Right lobe of liver (tissue), 6 donors: ENCODE measurements at places on chromosomes 2 and 18.

DNA sequence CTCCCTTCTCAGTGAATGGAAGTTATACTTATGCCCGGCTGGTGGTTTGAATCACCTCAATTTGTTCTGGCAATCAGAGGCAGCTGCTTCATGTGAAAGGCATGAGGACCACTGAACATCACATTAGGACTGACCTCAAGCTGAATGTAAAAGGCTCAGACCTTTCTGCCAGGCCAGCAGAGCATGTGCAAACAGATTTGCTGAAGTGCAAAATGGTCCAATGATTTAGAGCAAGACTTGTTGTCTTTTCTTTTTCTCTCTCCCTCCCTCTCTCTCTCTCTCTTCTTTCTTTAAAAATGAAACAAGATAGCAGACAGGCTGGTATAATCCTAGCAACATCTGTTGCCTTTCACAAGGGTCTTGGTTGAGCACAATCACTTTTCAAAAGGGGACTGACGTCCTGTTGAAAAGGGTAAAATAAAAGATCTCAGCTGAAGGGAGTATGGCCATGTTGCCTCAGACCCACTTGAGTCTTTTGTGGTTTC is 13.3 kb upstream of the CDH7 start:
- no peaks in the 10 kb centered on the region for H3K36me3 ChIP-seq
- H3K27ac ChIP-seq = no peak overlapping the region
- DNase-seq = no peak
- no peak overlapping the region for H3K4me3 ChIP-seq
- H3K4me1 ChIP-seq = no peaks in the 10 kb centered on the region
- no peaks in the 10 kb centered on the region for H3K27me3 ChIP-seq

- peak; percentile 58 for DNase-seq
- H3K27ac ChIP-seq = no peak overlapping the region
- H3K4me3 ChIP-seq = no peak overlapping the region
- no peaks in the 10 kb centered on the region for H3K27me3 ChIP-seq
- no peaks in the 10 kb centered on the region for H3K4me1 ChIP-seq
Observed at GRCh38 chr2:41853427-41854191, 194.2 kb upstream of the PKDCC start.

GRCh38 chr2:40886655-40887054 is 434.8 kb upstream of the SLC8A1 start:
- H3K27me3 ChIP-seq = no peaks in the 10 kb centered on the region
- H3K4me3 ChIP-seq = no peak overlapping the region
- H3K4me1 ChIP-seq = no peaks in the 10 kb centered on the region
- no peak overlapping the region for H3K27ac ChIP-seq

- H3K27me3 ChIP-seq = no peaks in the 10 kb centered on the region
- H3K4me1 ChIP-seq = no peaks in the 10 kb centered on the region
- no peak overlapping the region for H3K4me3 ChIP-seq
- no peaks in the 10 kb centered on the region for H3K36me3 ChIP-seq
Observed at GRCh38 chr2:151459358-151459757, 49.7 kb downstream of the RIF1 start.

- no peak overlapping the region for H3K27ac ChIP-seq
- H3K4me3 ChIP-seq = no peak overlapping the region
- DNase-seq = no peak
- H3K36me3 ChIP-seq = no peaks in the 10 kb centered on the region
- H3K27me3 ChIP-seq = no peaks in the 10 kb centered on the region
Observed at GRCh38 chr2:112050316-112050715, 4.8 kb upstream of the TMEM87B start.

DNA sequence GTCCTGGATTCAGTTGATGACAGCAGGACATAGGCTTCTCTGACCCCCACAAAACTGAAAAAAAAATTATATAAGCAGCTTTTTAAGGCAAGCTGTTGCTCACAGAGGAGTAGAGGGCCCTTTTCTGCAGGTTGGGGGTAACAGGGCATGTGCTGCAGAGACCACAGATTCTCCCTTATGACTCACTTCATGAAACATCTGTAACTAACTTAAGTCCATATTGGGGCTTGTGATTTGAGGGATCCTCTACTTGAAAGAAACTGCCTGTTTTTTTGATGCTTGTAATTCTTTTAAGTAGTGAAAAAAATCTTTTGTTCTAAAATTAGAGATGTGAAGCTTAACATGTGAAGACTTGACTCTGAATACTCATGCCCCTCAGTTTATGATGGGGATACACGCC is 33.4 kb downstream of the XRCC5 start:
- H3K4me3 ChIP-seq = no peak overlapping the region
- H3K36me3 ChIP-seq = peaks cover 31% of the 10 kb centered on the region
- no peaks in the 10 kb centered on the region for H3K4me1 ChIP-seq
- no peak overlapping the region for H3K27ac ChIP-seq

GRCh38 chr2:66691031-66691965 is 256.4 kb downstream of the MEIS1 start:
- H3K27ac ChIP-seq = no peak overlapping the region
- DNase-seq = no peak
- no peak overlapping the region for H3K4me3 ChIP-seq
- H3K36me3 ChIP-seq = no peaks in the 10 kb centered on the region

DNA sequence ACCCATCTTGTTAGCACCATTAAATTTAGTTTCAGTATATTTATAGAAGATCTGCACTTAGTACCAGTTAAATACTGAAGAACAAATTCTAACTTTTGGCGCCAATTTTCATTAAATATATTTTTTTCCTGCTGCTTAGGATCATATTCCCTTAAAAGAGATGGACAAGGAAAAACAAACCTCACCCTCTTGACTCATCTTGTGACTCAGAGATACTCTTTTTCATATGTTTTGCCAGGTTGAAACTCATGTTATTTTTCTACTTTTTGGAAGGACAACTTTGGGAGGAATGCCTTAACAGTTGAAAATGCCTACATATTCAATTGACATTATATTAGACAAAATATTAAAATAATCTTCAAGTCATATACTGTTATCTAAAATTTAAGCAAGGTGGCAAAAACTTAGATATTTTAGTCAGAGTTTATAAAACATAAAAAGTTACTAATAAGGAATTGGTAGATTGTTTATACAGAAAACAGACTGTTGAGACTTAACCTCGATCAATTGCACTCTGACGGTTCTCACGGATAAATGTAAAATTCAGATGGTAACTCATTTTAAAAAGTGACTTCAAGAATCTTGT is 36.2 kb downstream of the PNO1 start:
- H3K36me3 ChIP-seq = no peaks in the 10 kb centered on the region
- no peak overlapping the region for H3K4me3 ChIP-seq
- no peaks in the 10 kb centered on the region for H3K27me3 ChIP-seq
- no peak for DNase-seq

DNA sequence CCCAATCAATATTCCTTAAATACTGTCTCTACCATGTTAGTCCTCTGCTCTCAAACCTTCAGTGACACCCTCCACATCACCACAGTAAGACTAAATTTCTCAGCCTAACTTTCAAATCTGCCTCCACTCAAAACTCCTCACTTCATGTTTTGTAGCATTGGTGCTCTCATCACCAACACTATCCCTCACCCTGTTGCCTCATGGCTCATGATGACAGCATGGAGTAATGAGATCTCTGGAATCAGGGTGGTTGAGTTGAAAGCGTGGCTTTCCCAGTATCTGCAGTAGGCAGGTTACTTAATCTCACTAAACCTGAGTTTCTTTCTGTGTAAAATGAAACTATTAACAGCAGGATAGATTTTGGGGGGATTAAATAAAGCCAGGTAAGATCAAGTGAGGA is 621.4 kb downstream of the NYAP2 start:
- H3K27me3 ChIP-seq = no peaks in the 10 kb centered on the region
- no peak overlapping the region for H3K27ac ChIP-seq
- DNase-seq = no peak
- no peaks in the 10 kb centered on the region for H3K4me1 ChIP-seq

DNA sequence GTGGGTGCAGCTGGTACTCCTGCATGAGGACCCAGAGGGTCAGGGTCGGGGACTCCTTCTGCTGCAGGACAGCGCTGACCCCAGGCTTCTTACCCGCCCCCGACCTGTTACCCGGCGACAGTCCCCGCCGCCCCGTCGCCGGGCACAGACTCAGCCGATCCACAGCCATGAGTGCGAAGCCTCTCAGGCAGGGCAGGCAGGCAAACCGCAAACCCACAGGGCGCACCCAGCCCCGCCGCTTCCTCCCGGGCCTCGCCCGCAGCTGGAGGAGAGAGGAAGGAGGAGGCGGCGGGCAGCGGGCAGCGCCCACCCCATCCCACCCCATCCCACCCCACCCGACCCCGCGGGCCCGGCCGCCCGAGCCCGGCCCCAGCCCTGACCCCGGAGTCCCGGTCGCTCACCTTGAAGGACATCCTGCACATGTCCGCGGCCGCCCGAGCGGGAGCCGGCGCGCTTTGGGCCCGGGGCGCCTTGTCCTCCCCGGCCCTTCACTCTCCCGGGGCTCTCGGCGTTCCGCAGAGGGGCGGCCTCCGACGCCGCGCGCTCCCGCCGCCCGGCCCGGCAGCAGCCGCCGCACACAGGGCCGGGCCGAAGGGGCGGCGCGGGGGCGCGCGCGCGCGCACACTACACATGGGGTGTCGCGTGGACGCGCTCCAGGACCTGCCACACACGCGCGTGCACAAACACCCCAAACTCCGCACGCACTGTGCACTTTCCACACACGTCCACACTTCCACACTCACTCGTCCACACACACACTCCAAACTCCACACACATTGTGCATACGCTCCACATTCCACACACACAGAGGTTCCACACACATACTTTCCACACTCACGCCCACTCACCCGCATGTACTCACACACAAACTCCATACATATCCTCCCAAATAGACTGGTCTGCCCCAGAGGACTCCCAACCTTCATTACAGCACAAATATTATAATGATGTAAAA is at the start of gene ANKRD29:
Gene ANKRD29, minus strand, starts transcription at position 603 of the 955 bp plus-strand sequence. Its CDS starts 181 bp downstream, at position 422.
- DNase-seq = peak; percentile 40
- H3K27me3 ChIP-seq = peaks cover 9% of the 10 kb centered on the region
- peak within 1 kb of the TSS; percentile 50 for H3K4me3 ChIP-seq
- no peak within 1 kb of the TSS for H3K27ac ChIP-seq
- no peaks in the 10 kb centered on the region for H3K36me3 ChIP-seq
- peaks cover 5% of the 10 kb centered on the region for H3K4me1 ChIP-seq

- H3K27me3 ChIP-seq = no peaks in the 10 kb centered on the region
- DNase-seq = no peak
- H3K4me1 ChIP-seq = no peaks in the 10 kb centered on the region
- no peak overlapping the region for H3K4me3 ChIP-seq
- no peaks in the 10 kb centered on the region for H3K36me3 ChIP-seq
Observed at GRCh38 chr2:18430996-18431748, 129.3 kb downstream of the RDH14 start.

GRCh38 chr2:59693231-59693959 is 860.1 kb downstream of the BCL11A start:
- no peaks in the 10 kb centered on the region for H3K4me1 ChIP-seq
- no peak overlapping the region for H3K27ac ChIP-seq
- DNase-seq = no peak
- no peaks in the 10 kb centered on the region for H3K36me3 ChIP-seq
- no peak overlapping the region for H3K4me3 ChIP-seq

- H3K4me1 ChIP-seq = no peaks in the 10 kb centered on the region
- H3K27me3 ChIP-seq = no peaks in the 10 kb centered on the region
- H3K4me3 ChIP-seq = no peak overlapping the region
Observed at GRCh38 chr18:76384861-76385680, 110.0 kb downstream of the ZNF516 start.

- H3K4me1 ChIP-seq = no peaks in the 10 kb centered on the region
- no peaks in the 10 kb centered on the region for H3K27me3 ChIP-seq
- DNase-seq = no peak
- H3K36me3 ChIP-seq = no peaks in the 10 kb centered on the region
Observed at GRCh38 chr2:170098626-170099312, 79.2 kb upstream of the MYO3B start.

GRCh38 chr2:71990122-71990521 is 157.5 kb downstream of the CYP26B1 start:
- DNase-seq = no peak
- H3K4me1 ChIP-seq = no peaks in the 10 kb centered on the region
- no peaks in the 10 kb centered on the region for H3K36me3 ChIP-seq
- H3K4me3 ChIP-seq = no peak overlapping the region
